ENCODE measurements at places on chromosomes 5 and 9.
A peak's percentile ranks its signal among the peaks of the same experiment; 100 is the strongest.

GRCh38 chr5:154316223-154316935 lies 125.8 kb downstream of the GALNT10 start:
- DNase-seq: no peak

DNA sequence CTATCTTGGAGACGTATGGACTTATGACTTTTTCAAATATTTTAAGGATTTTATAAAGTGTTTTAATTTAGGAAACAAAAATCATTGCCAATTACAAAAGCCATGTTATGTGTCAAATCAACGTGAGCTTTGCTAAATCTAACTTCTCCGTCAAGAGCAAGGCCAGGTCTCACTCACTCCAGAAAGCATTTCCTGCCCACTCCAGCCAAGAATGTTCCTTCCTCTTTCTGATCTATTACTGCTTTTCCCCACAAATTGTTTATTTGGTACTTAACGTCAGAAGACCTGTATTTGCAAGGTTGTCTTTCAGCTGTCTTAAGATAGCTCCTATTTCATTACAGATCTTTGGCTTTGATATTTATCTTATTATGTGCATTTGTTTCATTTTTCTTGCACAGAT lies 193.5 kb upstream of the HAPLN1 start:
- peak; percentile 23 for DNase-seq

DNA sequence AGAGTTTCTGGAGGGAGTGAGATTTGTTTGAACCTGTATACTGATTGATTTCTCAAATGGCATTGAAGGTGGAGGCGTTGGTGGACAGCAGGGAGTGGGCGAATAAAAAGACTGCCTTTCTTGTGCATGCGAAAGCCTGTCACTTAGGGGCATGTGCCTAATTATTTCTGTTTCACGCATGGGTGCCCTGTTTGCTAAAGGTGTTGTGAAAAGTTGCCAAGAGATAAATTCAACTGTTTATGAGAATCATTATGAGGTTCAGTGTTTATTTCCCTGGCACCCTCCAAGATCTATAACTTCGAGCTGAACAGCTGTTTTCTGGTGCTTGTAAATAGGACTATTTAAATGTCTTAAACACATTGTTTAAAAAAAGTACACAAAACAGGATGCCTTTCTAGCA lies 67.4 kb upstream of the DMRTA1 start:
- no peak for DNase-seq

- DNase-seq: no peak
These were observed 97.8 kb downstream of the C9orf152 start for GRCh38 chr9:110110154-110110553.

DNA sequence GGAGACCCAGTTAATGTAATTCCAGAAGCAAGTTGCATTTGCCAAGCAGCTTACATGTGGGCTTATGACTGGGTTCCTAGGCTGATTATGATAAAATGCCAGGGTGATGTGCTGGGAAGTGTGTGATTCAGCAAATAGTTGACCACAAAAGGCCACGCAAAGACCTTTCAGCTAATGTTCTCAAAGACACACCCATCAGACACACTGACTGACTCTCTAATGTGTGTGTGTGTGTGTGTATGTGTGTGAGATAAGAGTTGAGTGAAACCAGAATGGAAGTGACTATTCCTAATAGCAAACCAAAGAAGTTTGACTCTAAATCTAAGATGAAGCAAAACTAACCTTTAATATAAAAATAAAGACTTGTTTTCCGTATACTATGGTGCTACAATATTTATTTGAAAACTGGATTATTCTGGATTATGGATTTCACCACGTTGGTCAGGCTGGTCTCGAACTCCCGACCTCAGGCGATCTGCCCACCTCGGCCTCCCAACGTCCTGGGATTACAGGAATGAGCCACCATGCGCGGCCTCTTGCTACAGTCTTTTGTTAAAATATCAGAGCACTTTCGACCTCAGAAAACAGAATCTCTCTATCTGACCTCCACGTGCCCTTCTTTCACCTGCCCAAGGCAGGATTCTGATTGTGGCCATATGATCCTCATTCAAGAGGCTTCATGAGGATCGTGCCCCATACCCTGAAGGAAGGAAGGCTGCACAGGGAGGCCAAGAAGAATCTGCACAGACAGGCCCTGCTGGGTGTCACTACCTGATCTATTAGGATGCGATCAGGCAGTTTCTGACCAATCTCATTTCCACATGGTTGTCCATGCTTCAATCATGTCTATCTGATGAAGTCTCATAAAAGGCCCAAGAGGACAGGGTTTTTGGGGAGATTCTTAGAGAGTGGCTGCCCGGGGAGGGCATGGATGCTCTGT lies 75.6 kb downstream of the USP20 start:
- no peak for DNase-seq

DNA sequence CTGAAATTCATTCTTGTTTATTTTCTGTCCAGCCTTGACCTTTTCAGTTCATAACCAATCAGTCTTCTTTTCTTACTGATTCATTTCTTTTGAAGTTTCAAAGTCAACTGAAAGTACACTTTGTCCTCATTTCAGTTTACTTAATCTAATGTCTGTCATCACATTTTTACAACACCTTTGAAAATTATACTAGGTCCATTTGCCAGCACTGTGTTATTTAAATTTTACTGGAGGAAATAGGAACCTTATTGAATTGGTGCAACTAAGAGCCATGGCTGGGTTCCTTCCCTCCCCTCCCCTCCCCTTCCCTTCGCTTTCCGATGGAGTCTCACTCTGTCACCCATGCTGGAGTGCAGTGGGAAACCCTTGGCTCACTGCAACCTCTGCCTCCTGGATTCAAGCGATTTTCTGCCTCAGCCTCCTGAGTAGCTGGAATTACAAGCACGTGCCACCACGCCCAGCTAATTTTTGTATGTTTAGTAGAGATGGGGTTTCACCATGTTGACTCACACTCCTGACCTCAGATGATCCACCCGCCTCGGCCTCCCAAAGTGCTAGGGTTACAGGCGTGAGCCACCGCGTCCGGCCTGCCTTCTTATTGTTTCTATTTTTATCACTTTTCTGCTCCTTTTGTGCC lies 6.3 kb downstream of the RMI1 start:
- DNase-seq: no peak

- DNase-seq: no peak
These were observed 167.6 kb downstream of the NFIB start for GRCh38 chr9:14146201-14146874.

DNA sequence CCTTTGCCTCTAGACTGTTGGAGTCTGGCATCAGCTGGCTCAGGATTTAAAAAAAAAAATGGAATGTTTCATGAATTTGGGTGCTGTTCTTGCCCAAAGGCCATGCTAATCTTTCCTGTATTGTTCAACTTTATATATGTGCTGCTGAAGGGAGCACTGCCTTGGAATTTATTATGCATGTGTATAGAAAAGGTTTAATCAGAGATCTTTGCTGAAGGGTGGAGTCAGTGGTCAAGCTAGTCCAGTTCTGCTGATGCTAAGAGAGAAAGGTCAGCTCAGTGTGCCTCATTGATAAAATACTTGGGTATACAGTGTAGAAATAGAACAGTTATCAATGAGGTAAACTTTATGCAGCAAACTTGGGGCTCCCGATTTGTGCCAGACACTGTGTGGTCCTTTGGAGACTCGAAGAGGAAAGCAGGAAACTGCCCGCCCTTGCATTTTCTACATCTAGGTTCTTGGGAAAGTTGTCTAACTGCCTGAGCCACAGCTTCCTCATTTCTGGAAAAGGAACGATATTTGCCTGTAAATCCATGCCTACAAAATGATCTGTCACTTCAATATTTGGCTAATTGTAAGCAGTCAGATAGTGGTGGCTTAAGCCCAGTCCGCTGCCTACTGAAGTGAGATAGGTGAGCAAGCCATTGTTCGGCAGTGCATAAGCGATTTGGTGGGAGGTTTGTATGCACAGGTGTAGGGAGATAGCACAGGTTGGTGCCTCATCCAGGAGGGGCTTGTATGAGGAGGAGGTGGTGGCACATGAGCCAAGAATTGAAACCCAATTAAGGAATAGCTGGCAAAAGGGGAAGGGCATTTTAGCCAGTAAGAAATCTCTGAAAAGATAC lies 29.2 kb upstream of the GTF2H2C start:
- DNase-seq: no peak

DNA sequence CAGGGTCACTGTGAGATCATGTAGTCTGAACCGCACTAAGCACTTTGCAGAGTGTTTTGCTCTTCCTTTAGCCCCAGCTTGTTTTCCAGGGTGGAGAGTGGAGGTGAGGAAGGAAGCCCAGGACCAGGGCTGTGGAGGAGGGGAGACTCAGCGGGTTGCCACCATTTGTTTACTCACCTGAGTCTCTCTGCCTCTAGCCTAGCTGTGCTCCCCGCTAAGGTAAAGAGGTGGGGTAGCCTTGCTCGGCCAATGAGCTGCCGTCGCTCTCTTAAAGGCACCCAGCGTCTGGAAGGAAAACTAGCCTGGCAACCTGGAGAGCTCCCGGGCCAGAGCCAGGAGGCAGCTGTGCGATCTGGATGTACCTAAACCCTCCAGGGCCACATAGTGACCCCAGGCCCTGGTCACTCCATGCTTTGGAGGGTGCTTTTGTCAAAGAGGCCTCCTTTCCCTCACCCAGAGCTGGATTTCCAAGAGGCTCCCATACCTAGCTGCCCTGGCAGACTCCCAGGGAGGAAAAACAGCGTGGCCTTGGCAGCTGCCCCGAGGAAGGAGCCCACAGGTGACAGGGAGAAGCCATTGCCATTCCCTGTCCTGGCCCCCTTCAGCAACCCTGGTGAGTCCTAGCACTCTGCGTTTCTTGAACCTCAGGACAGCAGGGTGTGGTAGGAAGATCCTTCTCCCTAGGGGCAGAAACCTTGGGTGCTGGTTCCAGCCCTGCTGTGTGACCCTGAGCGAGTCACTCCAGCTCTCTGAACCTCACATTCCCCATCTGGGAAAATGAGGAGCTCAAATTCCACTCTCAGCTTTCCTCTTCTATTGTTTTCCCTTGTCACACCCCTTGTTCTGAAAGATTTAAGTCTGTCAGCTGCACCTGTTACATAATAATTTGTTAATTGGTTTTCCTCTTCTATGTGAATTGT lies 42.4 kb upstream of the LARP1 start:
- DNase-seq: peak; percentile 56

GRCh38 chr9:113409481-113409880 lies 994 bp downstream of the POLE3 start:
- no peak for DNase-seq

DNA sequence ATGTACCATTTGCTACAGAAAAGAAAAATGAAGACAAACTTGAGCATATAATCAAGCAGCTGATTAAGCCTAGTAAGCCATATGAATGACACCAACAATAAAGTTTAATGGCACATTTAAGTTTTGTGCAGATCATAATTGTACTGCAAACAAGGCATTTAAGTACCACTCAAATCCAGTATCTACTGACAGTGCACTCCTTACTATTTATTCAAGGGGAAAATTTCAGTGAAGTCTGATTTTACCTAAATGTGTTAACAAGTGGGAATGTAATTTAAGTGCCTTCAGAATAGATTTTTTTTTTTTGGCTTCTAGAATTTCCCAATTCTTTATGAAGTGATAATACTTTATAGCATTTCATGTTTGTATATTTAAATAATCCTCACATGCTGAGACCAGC lies 341.0 kb upstream of the POU5F2 start:
- DNase-seq: no peak

GRCh38 chr9:134325813-134326723 lies at the start of gene RXRA:
RXRA (plus strand) TSS chr9:134326455; CDS start chr9:134326632, 177 bp downstream.
- peak; percentile 95 for DNase-seq
